ENCODE measurements at places on chromosomes 11 and 22.

- DNase-seq = no peak
Observed at GRCh38 chr22:17825876-17826550, 51.7 kb upstream of the BID start.

- DNase-seq = no peak
Observed at GRCh38 chr22:46525389-46526243, 11.8 kb downstream of the CELSR1 start.

- peak; percentile 72 for DNase-seq
Observed at GRCh38 chr11:113393501-113393985, 6.0 kb downstream of the ANKK1 start.

GRCh38 chr11:45665206-45665932 is at the start of gene CHST1:
CHST1 (minus strand) TSS chr11:45665622; CDS start chr11:45650923, 14,699 bp downstream.
- DNase-seq = peak; percentile 94

DNA sequence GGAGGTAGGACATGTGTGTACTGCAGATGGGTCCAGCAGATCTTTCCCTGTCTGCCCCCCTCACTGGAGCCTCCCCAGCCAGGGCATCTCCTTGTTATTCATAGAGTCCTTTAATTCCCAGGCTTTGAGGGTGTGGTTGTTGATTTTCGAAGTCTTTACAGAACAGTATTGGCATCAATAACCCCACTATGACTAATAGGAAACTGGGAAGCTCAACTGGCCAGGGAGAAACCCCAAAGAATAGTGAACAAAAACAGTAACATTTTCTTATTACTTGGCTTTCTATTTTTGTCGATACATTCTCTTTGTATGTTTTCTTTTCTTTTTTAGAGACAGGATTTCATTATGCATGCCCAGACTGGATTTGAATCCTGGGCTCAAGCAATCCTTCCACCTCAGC is 57.9 kb downstream of the NF2 start:
- DNase-seq = peak; percentile 68

DNA sequence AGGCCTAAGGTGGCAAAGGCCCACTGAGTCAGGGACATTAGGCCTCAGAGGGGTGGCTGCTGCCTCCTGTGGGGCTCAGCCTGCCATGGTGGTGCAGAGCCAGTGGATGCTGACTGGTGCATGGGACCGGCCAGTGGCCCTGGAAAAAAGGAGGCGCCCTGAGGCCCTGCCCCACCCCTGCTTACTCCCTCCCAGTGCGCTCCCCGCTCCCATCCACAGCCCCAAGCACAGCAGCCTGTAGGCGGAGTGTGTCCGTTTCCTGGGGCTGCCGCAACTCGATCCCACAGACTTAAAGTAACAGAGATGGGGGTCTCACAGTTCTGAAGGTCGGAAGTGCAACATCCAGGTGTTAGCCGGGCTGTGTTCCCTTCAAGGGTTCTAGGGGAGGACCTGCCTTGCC is 38.4 kb upstream of the FADD start:
- peak; percentile 53 for DNase-seq

DNA sequence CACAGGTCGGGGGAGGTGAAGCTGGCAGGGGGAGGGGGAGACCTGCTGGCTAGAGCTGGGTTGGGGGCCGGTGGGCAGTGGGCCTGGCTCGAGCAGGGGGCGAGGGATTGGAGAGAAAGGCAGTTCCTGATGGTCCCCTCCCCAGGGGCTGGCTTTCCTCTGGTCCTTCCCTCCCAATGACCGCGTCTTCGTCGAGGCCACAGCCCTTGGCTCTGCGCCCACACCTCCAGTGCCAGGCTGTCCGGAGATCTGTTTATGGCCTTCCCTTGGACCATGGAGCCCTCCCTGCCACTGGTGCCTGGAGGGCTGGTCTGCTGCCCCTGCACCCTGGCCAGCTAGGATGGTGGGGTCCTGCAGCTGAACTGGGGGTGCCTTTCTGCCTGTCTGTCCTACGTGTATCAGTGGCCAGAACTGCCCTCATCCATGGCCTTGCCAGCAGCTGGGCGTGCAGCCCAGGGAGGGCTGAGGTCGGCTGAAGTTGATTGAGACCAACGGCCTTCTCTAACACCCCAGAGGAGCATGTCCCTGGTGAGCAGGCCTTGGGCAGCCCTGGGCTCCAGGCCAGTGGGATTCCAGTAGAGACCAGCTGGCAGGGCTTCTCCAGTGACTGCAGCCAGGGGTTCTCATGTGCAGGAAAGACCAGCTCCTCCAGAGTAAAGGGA is 12.3 kb downstream of the TANGO2 start:
- peak; percentile 83 for DNase-seq

DNA sequence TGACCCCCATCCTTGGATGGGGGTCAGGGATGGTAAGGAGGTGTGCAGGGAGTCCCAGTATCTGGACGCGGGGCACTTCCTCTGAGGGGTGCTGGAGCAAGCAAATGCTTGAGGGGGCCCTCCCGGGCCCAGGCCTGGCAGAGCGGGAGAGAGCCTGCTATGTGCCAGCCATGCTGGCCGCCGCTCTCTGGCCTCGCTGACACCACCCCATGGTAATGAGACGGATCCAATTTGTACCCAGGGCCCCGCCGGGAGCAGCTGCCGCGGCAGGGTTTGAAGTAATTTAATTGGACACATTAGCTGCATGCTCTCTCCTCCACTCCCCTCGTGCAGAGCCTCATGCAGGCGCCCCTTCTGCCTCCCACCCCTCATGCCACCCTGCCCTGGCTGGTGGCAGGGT is 6.3 kb downstream of the SYT7 start:
- no peak for DNase-seq

DNA sequence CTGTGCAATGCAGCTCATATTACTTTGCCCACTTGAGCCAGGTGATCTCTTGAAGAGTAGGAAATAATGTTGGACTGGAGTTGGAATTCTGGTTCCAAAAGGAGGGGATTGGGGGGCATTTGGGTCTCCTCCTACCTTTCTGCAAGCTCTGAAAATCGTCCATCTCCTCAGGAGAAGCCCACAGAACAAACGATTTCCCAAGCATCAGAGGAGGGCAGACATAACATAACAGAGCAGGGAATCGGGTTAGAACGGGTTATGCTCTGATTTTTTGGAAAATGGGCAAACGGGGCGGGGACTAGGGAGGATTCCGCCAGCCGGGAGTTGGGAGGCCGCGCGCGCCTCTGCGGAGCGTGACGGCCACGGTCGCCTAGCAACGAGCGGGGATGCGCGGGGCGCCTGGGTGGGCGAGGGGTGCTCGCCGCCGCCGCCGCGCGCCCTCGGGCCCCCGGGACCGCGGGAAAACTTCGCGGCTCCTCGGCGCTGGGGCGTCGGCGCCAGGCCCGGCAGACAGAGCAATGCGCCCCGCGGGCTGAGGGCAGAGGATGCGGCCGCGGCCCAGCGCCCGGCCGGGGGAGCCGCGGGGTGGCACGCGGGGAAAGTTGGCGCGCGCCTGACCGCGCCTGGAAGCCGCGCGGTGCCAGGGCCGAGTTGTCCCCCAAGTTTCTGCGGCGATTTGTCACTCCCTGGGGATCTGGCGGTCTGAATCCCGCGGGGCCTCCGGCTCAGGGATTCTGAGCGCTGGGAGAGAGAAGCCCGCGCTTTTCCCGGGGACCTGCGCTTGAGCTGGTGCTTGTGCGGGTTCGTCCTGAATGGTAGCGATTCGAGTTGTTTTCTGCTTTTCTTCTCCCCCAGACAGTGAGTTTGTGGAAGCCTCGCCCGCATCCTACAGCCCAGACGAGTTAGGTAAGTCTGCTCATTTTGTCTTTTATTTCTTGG is 27.8 kb upstream of the AMOTL1 start:
- DNase-seq = peak; percentile 93

DNA sequence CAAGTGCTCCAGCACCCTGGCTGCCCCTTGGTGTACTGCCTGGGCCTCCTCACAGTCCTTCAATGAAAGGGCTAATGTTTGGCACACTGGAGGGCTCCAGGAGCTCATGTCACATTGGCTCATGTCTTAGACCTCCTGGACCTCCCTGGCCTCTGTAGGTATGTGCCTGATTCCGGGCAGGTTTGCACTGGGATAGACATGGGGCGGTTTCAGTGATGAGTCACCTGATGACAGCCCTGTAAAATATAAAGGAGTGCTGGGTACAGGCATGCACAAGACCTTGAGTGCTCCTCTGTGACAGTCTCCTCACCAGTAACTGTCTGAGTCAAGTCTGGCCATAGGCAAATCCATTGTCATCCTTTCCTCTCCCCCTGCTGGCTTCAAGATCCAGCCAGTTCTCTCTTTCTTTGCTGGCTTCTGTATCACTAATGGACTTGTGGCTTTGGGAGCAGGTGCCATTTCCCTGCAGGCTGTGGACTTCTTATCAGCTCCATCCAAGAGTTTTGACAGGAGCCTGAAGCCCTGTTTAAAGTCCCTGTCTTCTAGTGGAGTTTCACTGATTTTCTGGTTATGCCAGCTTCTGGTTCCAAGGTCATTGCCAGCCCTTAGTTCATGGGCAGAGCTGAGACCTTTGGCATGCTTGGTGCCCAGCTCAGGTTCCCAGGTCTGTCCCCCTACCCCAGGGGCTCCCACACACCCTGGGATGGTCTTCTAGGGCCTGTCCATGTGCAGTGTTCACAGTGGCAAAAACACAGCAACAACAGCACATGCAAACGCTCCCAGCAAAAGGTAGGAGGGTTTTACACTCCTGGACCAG is 22.7 kb upstream of the P2RY2 start:
- DNase-seq = no peak

DNA sequence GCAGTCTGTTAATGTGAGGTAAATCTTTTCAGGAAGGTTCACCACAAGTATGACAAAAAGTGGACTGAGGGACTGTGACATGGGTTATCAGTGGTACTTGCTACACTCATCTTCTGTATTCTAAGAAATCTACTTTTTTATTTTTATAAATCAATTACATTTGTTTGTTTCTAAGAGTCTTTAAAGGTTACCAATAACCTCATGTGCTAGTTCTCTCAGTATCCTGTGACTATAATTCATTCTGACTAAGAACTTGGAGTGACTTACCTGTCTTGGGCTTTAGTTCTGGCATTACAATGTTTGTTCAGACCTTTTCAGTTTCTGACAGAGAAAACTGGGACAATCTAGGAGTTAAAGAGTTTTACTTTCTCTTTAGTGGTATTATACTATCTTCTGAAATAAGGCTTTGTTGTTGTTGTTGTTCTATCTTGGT is 108.4 kb downstream of the PDE3B start:
- no peak for DNase-seq

- peak; percentile 97 for DNase-seq
Observed at GRCh38 chr22:46053563-46054090, 76.7 kb upstream of the WNT7B start.

DNA sequence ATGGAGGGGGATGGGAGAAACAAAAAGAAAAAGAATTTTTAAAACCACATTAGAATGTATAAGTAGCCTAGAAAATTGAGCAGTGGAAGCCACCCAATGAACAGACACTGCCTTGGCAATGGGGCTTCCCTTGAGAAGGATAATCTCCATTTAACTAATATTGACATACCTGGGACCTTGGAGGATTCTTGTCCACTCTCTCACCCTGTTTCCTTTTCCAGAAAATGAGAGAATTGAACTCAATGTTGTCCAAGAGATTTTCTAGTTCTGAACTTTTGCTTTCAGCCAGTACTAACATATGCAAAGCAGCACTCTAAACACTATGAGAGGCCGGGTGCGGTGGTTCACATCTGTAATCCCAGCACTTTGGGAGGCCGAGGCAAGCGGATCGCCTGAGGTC is 524 bp downstream of the MS4A8 start:
- DNase-seq = no peak

DNA sequence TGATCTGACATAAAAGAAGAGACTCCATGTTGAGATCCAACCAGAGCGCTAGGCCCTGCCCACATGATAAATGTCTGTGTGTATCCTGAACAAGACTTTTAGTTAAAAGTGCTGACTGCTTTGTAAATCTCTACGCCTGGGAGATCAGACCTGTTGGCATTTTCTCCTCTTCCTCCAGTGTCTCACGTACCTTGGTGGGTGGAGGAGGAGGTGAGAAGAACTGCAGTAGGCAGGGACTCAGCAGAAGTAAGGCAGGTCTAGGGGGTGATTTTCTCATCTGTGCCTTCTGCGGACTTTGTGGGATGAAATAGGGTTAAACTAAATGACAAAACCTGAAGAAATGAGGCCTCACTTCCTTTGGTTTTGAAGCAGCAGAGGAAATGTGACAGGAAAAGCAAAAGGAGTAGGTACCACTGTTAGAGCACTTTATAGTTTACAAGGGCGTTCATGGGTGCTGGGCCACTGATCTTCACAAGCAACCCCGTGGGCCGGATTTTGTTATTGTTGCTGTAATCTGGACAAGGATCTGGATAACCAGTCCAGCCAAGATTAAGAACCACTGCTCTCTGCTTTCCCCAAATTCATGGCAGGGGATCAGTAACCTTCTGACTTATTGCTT is 36.7 kb upstream of the PLET1 start:
- no peak for DNase-seq

DNA sequence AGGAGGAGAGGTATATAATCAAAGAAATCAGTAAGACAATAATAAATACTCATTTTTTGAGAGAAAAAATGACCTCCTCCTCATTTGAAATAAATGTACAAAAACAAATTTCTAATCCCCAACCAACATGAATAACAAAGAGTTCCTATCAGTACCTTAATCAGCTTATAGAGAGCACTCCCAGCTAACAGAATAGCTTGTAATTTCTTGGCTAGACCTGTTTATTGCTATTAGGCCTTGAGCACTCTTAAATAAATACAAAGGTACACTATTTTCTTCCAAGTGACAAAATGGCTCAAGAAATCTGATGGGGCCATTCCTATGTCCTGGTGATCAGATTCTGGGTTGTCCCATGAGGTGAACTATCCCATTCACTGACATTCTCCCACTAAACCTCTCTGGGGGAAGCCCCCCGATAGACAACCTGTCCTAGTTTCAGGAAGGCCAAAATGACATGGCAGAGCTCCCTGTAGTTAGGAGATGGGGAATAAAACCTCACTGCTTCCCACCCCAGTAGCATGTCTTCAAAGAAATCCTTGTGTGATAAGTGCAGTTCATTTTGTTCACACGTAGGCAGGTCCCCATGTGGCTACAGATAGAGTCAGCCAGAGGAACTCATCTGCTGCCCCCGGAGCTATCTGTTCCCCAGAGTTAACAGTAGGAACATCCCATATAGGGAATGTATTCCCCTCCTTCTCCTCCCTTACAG is 385.7 kb downstream of the SOX6 start:
- DNase-seq = no peak

DNA sequence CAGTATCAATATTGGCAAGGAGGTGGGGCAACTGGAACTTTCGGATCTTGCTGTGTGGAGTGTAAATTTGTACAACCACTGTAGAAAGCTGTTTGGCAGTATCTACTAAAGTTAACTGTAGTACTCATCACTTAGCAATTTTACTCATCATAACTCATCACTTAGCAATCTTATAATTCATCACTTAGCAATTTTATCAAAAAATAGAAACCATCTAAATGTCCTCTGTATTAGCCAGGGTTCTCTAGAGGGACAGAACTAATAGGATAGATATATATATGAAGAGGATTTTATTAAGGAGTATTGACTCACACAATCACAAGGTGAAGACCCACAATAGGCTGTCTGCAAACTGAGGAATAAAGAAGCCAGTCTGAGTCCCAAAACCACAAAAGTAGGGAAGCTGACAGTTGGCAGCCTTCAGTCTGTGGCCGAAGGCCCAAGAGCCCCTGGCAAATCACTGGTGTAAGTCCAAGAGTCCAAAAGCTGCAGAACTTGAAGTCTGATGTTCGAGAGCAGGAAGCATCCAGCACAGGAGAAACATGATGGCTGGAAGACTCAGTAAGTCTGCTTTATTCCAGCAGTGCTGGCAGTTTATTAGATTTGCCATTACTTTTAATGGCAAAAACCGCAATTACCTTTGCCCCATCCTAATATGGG is 92.9 kb upstream of the USP47 start:
- no peak for DNase-seq

GRCh38 chr11:119723243-119723951 is 5.6 kb downstream of the NECTIN1 start:
- DNase-seq = peak; percentile 67

Data from osteoblast (primary cell).